ENCODE measurements at places on chromosomes 6 and 20. TPM values are rescaled to one million over a fixed set of nuclear protein-coding genes. Genes with fewer than 3 reads are reported as not detected.

DNA sequence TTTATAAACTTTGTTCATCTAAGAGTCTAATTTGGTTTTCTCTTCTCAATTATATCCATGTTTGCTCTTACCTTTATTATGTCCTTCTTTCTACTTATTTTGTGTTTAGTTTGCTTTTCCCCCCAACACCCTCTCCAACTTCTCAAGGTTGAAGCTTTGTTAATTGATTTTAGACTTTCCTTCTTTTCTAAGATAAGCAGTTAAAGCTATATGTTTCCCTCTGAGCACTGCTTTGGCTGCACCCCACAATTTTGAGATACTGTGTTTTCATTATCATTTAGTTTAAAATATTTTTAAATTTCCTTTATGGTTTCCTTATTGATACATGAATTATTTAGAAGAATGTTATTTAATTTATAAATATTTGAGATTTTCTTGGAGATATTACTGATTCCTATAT lies 13.9 kb upstream of the BEND6 start:
- no peak for DNase-seq

DNA sequence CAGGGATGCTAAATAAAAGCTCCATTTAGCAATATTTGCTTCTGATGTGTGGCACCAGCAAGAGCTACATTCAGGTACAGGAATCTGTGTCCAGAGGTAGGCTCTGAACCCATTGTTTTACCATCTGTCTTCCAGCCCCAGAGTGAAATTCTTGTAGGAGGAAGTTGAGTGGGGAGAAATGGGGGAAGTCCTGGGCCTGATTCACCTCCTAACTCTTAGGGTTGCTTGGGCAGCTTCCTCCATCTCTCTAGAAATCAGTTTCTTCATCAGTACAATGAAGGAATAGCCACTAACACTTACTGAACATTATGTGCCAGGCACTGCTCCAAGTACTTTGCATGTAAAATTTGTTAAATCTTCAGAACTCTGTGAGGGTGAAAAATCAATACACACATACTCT lies 35.1 kb upstream of the TSPYL1 start:
- no peak for DNase-seq

DNA sequence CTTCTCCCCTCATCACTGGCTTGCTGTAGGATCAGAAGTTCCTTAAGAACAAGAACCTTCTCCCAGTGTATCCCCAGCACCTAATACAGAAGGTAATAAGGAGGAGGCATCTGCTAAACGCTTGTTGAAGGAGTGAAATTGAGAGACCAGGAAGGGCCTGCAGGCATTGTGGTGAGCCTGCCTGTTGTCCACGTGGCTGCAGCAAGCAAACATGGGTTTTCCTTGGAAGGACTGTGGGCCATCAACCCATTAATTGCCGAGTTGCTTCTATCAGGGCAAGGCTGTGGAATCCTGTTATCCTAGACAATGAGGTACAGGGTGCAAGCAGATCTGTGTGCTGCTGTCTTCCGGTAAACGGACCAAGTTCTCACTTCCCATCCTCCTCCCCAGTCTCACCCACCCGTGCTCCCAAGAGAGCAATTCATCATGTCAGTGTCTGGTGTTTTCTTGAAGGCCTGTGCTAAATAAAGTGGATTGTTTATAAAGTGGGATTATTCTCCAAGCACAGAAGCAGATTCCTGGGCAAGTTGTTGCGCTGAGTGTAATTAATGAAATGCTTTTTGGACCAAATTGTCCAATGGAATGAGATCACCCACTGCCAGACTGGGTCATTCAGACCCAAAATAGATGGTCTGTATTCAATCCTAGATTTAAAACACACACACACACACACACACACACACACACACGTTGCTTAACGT lies 164.6 kb upstream of the CDYL start:
- peak; percentile 58 for DNase-seq

DNA sequence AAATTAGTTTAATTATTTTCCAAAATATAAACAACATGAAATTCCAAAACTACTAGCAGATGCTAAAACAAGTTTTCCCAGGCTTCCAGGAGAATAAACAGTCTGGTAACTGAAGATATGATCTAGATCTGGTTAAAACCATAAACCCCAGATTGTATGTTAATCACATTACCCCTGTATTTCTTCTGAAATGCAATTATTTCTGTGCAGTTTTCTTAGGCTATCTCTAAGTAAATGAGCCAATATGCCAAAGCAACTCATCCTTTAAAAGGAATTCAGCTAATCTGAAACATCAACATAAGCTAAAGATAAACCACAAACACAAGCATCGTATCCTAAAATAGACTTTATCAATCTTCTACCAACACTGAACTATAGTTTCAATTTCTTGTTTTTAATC lies 44.6 kb upstream of the SENP6 start:
- DNase-seq: no peak

- no peak for DNase-seq
These were observed 15.4 kb downstream of the PEDS1 start for GRCh38 chr20:50138120-50138478.

DNA sequence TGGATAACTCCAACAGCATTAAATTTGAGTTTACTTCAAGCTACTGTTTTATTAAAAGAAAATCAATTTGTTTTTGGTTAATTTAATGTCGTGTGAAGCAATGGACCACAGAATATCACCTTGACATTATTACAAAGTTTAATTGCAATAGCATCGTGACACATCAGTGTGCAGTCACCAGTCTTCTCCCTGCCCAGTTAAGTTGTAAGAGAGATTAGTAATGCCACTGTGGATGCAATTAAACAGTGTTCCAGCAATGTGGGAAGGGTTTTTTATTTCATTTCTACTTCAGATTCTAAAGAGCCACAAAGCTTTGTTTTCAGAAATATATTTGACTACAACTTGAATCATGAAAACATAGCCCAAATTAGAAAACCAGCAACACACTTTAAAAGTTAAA lies 128.7 kb downstream of the SYNE1 start:
- DNase-seq: no peak

The GABRR1 gene
- not detected for total RNA-seq

- DNase-seq: no peak
These were observed 7.4 kb downstream of the LY86 start for GRCh38 chr6:6595952-6596351.

DNA sequence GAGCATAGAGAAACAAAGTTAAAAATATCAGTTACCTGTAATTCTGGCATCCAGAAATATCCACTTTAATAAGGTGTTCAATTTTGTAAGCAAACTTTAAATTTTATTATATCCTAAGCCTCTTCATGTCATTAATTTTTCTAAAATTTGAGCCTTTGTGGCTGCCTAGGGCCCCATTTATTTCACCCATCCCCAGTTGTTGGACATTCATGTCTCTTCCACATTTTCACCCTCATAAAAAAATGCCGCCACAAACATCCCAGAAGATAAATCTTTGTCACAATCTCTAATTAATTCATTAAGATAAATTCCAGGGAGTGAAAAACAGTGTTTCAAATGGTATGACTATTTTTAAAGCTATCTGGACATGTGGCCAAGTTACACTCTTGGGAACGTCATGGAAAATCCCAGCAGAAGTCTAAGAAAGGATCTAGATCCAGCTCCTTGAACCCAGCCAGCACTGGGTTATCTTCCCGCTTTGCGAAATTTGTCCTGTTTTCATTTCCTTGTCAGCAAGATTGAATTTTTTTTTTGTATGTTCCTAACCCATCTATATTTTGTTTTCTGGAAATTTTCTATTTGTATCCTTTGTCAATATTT lies 97.2 kb downstream of the TMEM242 start:
- DNase-seq: peak; percentile 71

DNA sequence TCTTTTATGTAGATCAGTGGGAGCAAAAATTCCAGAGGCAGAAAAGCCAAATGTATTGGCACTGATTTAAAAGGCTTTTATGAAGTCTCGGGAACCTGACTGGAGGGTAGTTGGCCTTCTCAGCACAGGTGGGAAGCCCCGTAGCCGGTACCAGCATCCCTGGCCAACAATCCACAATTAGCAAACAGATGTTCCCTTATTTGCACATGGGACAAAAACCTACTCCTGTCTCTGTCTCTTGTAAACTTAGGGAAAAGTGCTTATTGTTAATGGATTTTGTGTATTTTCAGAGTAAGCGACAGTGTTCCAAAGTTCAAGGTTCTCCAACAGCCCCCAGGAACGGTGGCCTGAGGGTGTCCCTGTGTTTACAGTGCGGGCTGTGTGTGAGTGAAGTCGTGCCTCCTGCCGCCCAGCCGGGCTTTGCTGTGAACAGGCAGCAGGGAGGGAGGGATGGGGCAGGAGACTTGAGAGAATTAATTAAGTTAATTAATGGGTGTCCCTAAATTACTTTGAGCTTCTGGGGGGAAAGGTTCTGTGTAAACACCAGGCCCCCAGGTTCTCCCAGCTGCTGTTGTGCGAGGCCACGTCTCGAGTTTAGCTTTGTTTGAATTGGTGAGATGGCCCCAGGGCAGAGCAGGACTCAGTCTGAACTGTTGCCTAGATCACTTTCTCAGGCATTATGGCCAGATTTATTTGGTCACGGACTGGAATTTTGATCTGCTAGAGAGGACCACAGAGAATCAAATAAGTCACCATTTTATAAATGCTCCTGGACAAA lies 3.9 kb downstream of the SYNJ2 start:
- peak; percentile 6 for DNase-seq

DNA sequence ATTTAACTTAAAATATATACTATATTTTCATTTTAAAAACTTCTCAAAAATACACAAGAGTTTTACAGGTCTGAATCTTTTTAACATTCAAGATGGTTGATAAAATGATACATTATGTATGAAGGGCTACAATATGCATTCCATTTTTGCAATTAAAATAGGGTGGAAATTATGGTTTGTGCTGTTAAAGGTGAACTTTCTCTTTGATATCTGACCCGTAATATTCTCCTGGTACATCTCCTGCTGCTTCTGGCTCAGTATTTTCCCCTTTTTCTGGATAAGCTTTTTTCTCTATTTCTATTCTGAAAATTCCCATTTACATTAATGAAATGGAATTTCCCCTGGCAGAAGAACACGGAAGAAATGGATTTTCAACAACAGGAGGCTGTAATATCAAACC lies 27.4 kb upstream of the LCA5 start:
- no peak for DNase-seq

DNA sequence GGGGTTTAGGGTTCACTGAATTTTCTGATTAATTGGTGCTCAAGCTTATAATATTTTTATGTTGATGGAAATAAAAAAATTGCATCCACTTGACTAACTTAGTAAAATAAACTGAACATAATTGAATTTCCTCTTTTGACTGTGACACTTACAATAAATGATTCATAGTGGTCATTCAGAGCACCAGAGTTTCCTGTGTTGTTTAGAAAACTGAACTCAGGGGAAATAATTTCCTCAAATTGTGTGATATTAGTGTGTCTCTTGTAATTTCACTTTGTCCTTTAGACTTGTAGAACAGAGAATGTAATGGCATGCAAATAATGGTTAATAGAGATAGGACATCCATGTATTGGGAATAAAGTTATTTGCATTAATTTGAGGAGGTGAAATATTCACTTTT lies 319.7 kb upstream of the MAN1A1 start:
- DNase-seq: no peak

DNA sequence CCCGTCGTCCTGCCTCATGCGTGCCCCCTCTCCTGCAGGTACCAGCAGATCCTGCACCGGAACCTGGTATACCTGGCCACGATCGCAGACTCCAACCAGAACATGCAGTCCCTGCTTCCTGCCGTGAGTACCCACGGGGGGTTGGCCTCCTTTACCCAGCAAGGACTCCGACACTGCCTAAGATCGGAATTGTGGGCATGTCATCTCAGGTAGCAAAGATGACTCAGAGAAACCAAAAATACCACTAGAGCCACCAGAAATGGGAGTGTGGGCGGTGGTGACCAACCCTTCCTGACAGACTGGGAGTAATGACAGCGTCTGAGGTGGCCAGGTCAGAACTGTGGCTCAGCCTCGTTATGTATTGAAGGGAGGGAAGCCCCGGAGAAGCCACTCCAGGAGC lies 16.3 kb downstream of the SS18L1 start:
- DNase-seq: no peak

The DDX27 gene
- 21.8 TPM for total RNA-seq

DNA sequence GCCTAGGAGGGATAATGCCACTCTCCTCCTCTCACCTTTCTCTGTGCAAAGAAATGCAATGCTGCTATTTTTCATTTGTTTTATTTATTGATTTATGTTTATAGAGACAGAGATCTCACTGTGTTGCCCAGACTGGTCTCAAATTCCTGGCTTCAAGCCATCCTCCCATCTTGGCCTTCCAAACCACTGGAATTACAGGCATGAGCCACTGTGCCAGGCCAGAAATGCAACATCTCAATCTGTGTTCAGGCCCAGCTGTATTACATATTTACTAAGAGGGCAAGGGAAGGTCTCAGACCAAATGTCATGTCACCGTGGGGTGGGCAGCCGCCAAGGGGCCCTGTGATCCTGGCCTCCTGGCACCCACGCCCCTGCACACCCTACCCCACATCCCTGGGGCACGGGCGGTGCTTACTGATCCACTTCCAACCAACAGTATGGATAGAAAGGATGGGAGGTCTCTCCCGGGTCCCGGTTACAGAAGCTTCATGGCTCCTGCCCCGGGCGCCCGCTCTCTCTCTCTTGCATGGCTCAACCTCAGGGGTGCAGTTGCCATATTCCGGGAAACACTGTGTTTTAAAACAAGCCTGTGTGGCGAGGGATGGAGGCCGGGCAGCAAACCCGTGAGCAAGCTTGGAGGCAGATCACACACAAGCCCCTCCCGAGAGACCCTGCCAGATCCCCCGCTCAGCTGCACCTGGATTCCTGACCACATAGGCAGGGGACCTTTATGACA lies 111.8 kb downstream of the AGPAT4 start:
- peak; percentile 3 for DNase-seq

GRCh38 chr20:6024768-6025167 lies 29.1 kb downstream of the LRRN4 start:
- no peak for DNase-seq

GRCh38 chr6:168131464-168132415 lies 52.7 kb upstream of the FRMD1 start:
- DNase-seq: no peak

GRCh38 chr6:131958542-131959470 lies 7.6 kb upstream of the CCN2 start:
- no peak for DNase-seq

DNA sequence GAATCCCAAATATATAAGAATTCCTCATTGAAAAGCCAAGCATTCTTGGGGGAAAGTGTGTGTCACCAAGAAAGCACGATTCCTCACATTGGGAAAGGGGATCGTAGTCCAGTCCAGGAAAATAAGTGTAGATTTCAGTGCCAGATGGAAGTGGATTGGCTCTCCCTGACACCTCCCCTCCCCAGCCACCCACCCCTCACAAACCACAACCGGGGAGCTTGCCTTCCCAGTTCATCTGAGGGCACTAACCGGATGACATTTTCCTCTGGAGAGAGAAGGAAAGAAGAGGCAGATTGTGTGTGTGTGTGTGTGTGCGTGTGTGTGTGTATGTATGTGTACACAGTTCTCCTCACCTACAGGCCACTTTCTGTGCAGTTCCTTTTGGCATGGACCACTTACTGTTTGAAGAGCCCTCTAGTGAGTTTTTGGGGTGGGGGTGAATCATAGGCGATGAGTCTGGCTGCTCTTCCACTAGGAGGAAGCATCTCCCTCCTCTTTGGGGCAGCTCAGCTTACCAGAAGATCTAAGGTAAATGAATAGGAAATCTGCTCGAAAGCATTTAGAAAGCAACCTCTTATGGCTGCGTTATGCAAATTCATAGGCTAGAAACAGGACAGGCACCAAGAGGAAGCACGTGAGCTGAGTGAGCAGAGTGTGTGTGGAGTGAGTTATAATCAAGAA lies 20.8 kb downstream of the DAAM2 start:
- peak; percentile 51 for DNase-seq
